ENCODE measurements at places on chromosomes 1 and 21.

GRCh38 chr1:172930142-172930541 is 120.6 kb downstream of the TNFSF18 start:
- DNase-seq, result no peak

DNA sequence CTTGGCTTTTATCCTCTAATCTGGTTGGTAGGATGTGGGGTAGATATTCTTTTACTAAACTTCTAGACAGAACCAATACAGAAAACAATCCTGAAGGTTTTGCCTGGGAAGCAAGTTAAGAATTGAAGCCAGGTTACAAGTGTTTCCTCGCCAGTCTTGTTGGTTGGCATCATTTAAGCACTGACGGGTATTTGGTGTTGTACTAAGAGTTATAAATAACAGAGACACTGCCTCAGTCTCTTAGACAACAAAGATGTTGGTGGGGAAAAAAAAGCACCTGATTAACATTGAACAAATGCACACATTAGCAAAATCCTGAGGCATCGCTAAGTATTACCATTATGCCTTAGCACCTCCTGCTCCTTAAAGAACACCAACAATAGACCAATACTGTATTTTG is 272.2 kb downstream of the BRINP2 start:
- DNase-seq, result no peak

- no peak for DNase-seq
Observed at GRCh38 chr1:13517193-13517812, 3.5 kb upstream of the LRRC38 start.

GRCh38 chr1:33410091-33410701 is 20.7 kb downstream of the PHC2 start:
- DNase-seq, result no peak

DNA sequence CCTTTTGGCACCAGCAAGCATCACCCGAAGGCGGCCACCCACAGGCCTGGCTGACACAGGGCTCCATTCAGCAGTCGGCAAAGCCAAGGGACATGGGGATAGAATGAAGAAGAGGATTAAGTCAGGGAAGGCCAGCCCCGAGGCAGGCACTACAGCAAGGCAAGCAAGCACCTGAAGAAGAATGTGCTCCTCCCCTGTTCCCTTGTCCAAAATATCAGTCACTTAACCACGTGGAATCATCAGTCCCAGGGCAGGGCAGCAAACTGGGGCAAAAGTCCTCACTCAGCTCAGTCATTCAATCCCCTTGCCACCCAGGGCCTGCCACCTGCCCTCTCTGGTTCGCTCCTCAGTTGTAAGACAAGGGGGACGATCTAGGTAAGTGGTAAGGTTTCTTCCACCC is 9.3 kb downstream of the KANK4 start:
- no peak for DNase-seq

- DNase-seq, result no peak
Observed at GRCh38 chr1:172940174-172940855, 110.4 kb downstream of the TNFSF18 start.

- no peak for DNase-seq
Observed at GRCh38 chr1:3327936-3328590, 126.4 kb upstream of the ARHGEF16 start.

- no peak for DNase-seq
Observed at GRCh38 chr1:56168176-56168575, 411.2 kb downstream of the PLPP3 start.

DNA sequence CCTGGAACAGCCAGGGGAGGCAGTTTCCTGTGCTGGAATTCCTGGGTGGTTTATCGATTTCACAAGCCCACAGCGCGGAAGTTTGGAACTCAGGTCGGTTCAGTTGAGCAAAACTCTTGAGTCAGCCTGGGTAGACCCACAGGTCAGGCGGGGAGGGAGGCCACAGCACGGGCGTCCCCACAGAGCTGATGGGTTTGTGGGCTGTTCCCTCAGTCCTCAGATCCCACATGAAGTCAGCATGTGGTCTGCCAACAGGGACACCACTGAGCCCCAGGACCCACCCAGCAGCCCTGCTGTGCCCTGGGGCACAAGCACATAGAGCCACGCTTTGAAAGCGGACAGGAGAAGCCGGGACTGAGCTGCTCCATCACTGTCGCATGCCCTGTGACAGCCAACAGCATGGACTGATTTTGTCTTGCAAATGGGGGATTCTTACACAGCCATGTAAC is 17.4 kb downstream of the BMP8A start:
- DNase-seq, result no peak

GRCh38 chr1:193309936-193310475 is 123.6 kb upstream of the B3GALT2 start:
- DNase-seq, result no peak

GRCh38 chr1:242435200-242435599 is 89.3 kb downstream of the PLD5 start:
- DNase-seq, result no peak

DNA sequence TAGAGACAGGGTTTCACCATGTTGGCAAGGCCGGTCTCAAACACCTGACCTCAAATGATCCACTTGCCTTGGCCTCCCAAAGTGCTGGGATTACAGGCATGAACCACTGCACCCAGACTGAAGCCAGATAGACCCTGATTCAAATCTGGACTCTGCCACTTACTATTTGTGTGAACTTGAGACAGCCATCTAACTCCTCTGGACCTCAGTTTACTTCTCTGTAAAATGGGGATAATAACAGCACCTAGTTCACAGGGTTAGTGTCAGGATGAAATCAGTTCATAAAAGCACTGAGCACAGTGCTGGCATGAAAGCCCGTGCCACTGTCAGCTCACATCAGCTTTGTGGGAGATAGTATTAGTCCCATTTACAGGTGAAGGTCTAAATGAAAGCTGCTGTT is 28.5 kb downstream of the RAB3B start:
- DNase-seq, result no peak

DNA sequence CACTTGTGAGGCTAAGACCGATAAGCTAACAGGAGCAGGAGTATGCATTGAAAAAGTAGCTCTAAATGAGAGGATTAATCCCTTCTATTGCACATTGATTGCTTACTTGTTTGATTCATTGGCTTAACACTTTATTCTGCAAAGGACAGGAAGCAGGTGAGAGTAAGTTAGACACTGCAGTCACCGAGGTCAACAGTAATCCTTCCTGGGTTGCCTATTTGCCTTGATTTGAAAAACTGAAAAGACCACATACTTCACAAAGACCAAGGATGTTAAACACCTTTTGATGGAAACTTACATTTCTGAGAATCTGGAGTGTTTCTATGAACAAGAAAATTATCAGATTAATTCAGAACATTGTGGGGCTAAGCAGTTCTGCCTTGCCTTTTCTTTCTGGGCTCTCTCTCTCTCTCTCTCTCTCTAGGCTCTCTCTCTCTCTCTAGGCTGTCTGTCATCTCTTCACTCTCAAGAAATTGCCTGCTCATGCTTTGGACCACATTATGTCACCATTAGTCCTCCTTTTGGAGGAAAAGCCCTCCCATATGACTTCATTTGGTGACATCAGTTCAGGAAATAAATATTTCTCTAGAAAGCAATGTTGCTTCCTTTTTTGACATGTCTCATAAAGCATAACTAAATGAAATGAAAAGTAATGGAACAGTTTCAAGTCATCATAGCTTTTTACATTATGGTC is 103.8 kb downstream of the TNFSF18 start:
- no peak for DNase-seq

DNA sequence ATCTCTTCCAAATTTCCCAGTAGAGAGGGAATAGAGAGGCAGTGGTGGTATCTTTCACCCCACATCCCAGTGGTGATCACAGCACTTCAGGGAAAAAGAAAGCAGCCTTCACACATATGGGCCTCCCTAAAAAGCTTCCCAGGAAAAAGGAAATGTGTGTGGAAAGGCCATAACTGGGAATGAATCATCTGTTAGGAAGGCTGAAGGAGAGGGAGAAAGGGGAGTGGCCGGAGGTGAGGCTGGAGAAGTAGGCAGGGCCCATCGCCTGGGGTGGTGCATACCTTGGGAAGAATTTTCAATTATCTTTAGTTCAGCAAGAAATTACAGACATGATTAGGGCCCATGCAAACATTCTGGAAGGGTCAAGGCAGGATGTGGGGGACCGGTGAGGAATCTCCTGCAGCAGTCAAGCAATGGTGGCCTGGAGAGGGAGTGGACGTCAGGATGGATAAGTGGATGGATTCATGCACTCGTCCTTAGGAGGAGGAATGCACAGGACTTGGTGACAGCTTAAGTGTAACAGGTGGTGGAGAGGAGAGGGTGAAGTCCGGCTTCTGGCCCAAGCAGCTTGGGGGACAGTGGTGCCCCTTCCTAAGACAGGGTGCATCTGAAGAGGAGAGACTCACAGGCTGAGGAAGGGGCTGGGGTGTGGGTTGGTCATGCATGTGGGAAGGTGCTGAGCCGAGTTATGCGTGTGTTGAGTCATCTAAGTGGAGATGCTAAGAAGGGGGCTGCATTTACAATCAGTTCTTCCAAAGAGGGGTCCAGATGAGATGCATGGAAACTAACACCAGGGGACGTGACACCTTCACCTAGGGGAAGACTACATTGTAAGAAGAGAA is 17.9 kb downstream of the HIVEP3 start:
- DNase-seq, result no peak

GRCh38 chr1:87642581-87643221 is 314.0 kb downstream of the LMO4 start:
- DNase-seq, result no peak

DNA sequence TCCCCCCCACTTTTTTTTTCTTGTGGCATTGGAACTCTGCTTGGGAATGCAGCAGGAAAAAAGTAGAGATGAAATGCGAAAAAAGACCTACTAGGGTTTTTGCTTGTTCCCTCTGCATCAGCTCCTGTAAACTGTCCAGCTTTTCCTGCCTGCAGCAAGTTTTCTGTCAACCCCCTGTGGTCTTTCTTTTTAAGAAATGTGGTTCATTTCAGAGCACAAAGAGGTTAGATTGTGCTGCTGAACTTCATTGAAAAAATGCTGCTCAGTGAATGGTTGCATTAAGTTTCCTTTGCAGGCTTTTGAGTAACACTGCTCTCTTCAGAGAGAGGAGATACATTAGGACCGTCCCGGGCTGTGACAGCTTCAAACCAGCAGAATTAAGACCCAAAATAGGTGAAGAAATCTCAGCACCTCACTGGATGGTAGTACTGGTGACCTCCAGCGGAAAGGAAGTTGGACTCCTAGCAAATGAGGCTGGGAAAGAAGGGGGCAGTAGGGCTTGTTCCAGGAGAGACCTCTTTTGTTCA is 80.7 kb downstream of the NDUFS5 start:
- DNase-seq, result no peak

DNA sequence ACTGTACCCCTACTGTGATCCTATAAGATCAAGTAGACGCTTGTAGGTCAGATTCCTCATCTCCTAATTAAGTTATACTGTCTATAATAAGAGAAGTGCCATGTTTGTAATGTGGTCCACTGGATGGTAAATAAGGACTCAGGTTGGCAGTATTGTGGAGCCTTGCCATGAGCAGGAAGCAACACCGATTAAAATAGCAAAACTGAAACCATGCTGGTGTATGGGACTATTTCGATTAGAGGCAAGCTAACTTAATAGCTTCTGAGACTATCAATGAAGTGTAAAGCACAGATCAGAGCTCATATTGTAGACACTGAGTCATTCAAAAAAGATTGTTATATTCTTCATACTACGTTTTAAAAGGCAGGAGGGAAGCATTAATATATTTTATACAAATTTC is 348.8 kb downstream of the HHAT start:
- DNase-seq, result no peak

- no peak for DNase-seq
Observed at GRCh38 chr1:210262167-210262896, 29.7 kb downstream of the SERTAD4 start.

GRCh38 chr1:227893949-227894721 is 53.6 kb downstream of the WNT9A start:
- no peak for DNase-seq

DNA sequence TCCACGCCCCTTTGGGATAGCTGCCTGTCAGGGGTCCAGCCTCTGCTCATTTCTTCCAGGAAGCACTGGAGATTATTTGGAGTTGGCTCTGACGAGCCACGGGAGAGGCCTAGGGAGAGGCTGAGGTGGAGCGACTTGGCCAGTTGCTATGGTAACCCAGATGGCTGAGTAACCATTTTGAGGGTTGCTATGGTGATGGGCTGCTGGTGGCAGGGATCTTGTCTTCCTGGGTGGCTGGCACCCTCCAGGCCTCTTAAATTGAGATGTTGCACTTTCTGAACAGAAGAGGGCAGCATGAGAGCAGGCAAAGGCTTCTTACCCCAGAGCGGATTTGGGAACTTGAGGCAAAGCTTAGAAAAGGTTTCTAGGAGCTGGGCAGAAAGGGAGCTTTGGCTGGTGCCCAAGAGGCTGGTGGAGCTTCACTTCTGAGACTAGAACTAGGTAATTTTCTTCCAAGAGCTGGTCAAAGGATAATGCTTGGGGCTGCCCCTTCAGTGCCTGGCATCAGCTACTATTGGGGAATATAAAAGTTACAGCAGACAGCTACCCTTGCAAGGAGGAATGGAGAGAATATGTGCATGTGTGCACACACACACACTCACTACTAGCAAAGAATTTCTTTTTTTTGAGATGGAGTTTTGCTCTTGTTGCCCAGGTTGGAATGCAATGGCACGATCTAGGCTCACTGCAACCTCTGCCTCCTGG is 72.5 kb downstream of the NDUFS5 start:
- peak; percentile 35 for DNase-seq

- DNase-seq, result no peak
Observed at GRCh38 chr21:38260426-38260825, 3.6 kb downstream of the KCNJ15 start.

GRCh38 chr1:37498872-37499617 is 15.5 kb downstream of the MEAF6 start:
- no peak for DNase-seq

GRCh38 chr1:178183796-178184195 is 89.9 kb downstream of the RASAL2 start:
- DNase-seq, result no peak

- DNase-seq, result no peak
Observed at GRCh38 chr1:186442651-186443375, 18.1 kb downstream of the PDC start.

GRCh38 chr1:212702672-212703071 is 3.0 kb upstream of the BATF3 start:
- DNase-seq, result no peak

GRCh38 chr1:234515411-234515810 is 36.4 kb upstream of the TARBP1 start:
- DNase-seq, result no peak

DNA sequence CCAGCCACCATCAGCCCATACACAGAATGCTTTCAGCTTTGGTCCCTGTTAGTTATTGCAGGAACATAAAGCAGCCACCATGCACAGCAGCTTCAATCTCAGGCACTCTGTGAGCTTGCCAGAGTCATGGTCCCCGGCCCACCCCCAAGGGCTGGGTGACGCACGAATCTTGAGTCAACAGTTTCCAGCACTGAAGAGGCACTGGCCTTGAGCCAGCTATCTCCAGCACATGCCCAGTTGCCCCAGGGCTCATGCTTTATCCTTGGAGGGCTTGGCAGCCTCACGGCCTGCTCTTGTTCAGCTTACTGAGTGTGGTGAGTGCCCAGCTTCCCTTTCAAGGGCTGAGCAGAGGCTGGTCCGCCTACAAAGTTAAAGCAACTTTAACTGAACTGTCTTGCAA is 200.7 kb upstream of the RAB4A start:
- DNase-seq, result no peak

GRCh38 chr1:62897788-62898187 is 113.9 kb downstream of the ATG4C start:
- DNase-seq, result no peak

- DNase-seq, result no peak
Observed at GRCh38 chr1:109025694-109026093, 16.2 kb downstream of the WDR47 start.

GRCh38 chr1:17893891-17894631 is 138.9 kb downstream of the ACTL8 start:
- DNase-seq, result no peak

GRCh38 chr1:115842948-115843347 is 2.0 kb upstream of the NHLH2 start:
- DNase-seq, result no peak

- no peak for DNase-seq
Observed at GRCh38 chr1:47432071-47433036, 5.5 kb upstream of the FOXD2 start.
